ENCODE measurements at places on chromosomes 6 and 20.

- DNase-seq, result peak; percentile 68
Observed at GRCh38 chr6:134065706-134066105, 13.3 kb upstream of the SLC2A12 start.

DNA sequence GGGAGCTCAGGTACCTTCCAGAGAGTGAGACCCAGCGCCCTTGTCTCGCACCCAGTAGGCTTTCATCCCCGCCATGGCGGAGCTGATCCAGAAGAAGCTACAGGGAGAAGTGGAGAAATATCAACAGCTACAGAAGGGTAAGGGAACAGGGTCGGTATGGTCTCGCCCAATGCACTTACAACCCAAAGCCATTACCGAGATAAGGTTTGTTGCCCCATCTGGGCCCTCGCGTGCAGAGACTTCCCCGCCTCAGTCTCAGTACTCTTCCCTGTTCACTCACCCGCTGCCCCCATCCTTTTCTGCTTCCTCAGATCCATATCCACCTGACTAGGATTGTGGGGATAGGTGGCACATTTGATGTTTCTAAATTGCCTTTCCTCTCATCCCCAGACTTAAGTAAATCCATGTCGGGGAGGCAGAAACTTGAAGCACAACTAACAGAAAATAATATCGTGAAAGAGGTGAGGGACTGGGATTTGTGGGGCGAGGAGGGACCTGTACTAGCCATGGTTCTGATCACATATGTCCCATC, 449 bp downstream of the PFDN6 start:
- no peak for DNase-seq

GRCh38 chr6:25136854-25137253, 142.3 kb upstream of the CARMIL1 start:
- DNase-seq, result no peak

GRCh38 chr20:61049684-61050083, 202.4 kb upstream of the CDH4 start:
- no peak for DNase-seq

DNA sequence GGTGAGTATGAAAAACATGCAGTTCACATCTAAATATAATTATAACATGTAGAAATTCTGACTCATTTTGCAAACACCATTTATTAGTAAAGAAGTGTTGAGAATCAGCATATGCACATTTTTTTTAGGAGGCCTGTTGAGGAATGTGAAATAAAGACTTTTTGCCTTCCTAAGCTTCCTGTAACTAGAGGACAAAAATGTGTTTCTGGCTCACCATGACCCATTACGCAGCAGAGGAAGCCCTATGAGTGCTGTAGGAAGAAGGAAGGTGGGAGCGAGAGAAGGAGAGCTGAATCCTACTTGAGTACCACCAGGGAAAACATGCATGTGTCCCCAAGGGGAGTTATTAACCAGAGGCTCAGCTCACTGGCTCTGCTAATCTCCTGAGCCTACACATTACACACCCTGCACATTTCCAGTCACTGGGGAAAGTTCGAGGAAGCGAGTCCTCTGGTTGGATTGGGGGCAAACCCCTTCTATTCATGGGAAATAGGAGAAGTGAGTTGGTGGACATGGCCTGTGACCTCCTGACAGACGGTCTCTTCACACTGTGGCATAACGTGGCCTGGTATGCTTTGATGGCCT, 540.5 kb upstream of the JAG1 start:
- DNase-seq, result no peak

DNA sequence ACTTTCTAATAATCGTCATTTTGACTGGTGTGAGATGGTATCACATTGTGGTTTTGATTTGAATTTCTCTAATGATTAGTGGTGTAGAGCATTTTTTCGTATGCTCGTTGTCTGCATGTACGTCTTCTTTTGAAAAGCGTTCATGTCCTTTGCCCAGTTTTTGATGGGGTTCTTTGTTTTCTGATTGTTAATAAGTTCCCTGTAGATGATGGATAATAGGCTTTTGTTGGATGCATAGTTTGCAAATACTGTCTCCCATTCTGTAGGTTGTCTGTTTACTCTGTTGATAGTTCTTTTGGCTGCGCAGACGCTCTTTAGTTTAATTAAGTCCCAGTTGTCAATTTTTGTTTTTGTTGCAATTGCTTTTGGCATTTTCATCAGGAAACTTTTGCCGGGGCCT, 32.3 kb upstream of the XRN2 start:
- DNase-seq, result no peak

DNA sequence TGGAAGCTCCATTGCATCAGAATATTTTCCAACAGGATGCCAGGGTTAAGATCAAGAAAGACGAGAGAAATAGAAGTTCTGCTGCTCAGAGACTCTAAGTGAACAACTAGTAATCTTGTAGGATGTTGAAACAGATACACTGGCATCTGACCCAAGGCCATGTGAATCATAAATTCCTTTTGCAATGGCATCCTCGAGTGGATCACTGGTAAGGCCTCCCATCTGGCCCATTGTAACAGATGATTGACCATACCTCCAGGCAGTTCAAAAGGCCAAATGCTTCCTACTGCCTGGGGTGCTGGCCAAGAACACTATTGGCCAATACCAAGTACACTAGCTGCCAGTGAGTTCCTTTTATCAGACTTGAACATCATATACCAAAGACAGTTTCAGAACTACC, 9.9 kb upstream of the SLC17A3 start:
- DNase-seq, result no peak

DNA sequence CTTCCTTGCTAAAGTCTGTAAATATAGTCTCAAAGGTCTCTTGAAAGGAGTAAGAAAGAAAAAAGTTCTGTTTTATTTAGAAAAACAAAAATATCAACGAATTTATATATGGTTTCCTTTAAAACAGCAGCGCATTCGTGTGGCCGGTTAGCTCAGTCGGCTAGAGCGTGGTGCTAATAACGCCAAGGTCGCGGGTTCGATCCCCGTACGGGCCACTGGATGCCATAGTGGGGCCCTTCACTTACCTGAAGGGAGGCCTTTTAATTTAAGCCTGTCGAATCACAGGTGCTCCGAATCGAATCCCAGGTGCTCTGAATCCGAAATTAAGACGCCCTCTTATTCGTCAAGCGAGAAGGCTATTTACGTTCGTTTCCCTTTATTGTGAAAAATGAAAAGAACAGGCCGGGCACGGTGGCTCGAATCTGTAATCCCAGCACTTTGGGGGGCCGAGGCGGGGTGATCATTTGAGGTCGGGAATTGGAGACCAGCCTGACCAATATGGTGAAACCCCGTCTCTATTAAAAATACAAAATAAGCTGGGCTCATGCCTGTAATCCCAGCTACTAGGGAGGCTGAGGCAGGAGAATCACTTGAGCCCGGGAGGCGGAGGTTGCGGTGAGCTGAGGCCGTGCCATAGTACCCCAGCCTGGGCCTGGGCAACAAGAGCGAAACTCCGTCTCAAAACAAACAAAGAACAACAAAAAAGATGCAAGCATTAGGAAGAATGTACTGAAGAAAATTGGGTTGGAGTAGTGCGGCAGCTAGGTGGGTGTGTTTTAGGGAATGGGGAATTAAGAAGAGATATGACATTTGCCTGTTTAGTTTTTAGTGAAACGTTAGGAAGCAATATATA, 195.8 kb upstream of the ZNF184 start:
- DNase-seq, result peak; percentile 97

DNA sequence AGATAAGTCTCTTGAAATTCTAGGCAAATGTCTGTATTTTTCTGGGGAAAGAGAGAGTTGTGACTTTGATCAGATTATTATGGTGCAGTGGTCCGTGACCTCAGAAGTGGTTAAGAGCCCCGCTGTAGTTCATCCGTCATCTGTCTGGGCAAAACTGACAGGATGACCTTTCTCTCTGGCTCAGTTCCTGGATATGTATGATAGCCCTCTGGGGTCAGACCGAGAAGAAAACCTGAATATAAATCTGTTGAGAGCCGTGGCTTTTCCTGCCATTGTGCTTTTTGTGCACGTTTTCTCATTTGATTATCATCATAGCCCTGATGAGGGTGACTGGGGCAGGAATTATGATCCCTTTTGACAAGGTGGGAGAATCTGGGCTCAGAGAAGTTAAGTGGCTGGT, 26.5 kb downstream of the GHRH start:
- peak; percentile 65 for DNase-seq

GRCh38 chr6:129105035-129105434, 222.1 kb downstream of the LAMA2 start:
- DNase-seq, result no peak

GRCh38 chr6:101907356-101908217, 514.1 kb downstream of the GRIK2 start:
- no peak for DNase-seq

- no peak for DNase-seq
Observed at GRCh38 chr6:71446057-71446456, 157.4 kb downstream of the OGFRL1 start.

GRCh38 chr6:54802775-54803634, 43.6 kb upstream of the FAM83B start:
- DNase-seq, result peak; percentile 44

- DNase-seq, result no peak
Observed at GRCh38 chr20:32296412-32296811, 19.0 kb downstream of the KIF3B start.

DNA sequence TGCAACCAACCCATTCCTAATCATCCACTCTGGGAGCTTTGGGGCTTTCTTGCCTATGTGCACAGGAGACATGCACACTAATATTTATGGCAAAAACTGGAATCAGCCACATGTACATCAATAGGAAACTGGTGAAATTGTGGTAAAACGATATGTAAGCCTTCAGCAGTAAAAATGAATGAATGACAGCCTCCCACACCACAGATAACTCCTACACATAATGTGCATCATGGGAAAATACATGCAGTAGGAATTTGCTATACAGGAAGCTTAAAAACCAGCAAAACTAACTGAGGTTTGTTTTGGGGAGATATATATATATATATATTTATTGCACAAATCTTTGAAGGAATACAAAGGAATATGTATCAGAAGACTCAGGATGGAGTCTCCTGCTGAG, 47.6 kb downstream of the HLA-G start:
- no peak for DNase-seq

DNA sequence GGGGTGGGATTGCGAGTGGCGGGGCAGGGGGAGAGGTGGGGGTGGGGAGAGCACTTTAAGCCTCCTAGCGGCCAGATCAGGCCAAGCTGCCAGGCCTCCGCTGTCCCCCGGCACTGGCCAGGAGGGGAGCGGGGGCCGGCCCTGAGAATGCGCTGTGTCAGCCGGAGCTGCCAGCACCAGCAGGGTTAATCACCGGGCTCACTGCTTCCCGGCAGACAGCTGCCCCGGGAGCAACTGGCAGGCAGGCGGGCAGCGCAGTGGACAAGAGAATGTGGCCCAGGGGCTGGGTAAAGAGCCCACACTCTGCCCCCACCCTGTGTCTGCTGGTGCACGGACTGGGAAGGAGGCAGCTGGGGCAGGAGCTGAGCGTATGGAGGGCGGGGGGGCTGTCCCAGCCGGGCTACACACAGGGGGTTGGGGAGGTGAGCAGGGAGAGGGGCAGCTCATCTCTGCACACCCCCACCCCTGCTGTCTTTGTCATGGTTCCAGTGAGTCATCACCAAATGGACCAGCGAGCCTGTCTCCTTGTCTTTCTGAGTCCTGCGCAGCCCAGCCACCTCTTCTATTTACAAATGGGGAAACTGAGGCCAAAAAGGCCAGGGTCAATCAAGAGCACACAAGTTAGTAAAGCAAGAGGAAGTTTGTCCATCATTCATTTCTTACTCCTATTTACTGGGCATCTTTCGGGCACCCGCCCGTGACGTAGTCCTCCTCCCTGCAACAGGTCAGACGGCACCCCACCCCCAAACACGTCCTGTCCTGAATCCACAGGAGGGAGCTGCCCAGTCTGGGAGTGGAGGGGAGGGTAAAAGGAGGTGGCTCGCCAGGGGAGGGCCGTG, 2.1 kb upstream of the LAMA5 start:
- DNase-seq, result no peak

GRCh38 chr6:4948781-4949450, 54.9 kb downstream of the RPP40 start:
- no peak for DNase-seq

DNA sequence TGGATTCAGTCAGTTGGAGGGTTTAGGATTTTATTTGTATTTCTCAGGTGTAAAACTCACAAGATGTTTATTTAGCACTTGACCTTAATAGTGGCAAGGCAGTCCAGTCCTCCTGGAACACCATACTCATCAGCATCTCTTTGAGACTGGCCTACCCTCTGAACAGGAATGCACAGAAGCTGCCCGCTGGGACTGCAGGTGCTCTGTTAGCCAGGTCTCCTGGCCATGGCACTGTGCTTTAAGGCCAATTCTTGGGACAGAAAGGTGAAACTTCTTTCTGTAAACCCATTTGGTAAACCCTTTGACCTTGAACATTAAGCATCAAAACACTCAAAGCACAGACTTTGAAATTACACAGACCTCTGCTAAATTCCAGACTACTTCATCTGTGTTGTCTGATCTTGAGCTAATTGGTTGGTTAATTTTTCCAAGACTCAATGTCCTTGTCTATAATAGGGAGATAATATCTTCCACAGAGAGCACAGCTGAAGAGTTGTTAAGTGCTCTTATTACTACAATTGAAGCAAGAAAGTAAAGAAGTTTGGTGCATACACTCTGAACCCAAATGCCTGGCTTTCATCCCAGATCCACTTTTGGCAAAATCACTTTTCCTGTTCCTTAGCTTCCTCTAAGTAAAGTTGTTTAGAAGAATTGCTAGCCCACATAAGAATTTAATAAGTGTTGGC, 54.9 kb upstream of the NT5E start:
- peak; percentile 38 for DNase-seq

DNA sequence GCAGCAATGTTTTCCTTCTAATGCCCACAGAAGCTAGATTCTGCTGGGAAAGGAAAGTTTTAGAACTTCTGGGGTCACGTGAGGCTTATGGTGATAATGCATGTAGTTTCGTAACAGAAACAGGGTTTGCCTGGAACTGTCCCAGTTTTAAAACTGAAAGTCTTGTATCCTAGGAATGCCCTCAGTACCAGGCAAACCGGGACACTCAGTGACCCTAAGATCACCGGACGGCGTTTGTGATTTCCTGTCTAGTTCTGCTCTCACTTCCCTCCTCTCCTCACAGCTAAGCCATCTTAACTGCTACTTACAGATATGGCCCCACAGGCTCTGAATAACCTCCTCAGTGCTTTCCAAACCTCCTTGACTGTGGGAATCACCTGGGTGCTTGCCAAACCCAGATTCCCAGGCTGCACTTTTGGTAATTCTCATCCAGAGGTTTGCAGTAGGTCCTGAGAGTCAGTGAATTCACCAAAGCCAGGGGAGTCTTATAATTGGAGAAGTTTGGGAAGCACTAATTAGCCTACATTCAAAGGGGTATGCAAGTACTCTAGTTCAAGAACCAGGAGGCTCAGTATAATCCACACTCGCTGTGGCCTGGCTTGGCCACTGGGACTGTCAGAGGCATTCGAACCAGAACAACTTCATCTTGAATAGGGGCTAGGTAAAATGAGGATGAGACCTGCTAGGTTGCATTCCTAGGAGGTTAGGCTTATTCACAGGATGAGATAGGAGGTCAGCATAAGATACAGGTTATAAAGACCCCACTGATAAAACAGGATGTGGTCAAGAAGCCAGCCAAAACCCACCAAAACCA, 231.6 kb upstream of the MYLIP start:
- no peak for DNase-seq

GRCh38 chr6:130973521-130974277, 89.3 kb downstream of the EPB41L2 start:
- DNase-seq, result no peak
